ENCODE measurements at places on chromosomes 2 and 18.

DNA sequence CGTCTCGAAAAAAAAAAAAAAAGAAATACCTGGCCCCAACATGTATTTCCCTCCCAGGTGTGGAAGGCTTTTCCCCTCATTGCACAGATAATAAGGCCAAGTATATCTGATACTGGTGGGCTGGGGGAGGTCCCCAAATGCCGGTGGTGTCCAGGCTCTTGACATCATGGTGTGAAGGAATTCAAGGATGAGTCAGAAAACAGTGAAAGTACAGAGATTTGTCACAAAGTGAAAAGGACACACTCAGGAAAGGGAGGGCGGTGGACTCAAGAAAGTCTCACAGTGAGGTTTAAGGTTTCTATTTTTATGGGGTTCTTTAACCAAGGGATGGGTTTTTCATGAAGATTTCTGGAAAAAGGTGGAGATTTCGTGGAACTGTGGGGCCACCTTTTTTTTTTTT, 37.8 kb upstream of the FZD5 start:
- DNase-seq = no peak

DNA sequence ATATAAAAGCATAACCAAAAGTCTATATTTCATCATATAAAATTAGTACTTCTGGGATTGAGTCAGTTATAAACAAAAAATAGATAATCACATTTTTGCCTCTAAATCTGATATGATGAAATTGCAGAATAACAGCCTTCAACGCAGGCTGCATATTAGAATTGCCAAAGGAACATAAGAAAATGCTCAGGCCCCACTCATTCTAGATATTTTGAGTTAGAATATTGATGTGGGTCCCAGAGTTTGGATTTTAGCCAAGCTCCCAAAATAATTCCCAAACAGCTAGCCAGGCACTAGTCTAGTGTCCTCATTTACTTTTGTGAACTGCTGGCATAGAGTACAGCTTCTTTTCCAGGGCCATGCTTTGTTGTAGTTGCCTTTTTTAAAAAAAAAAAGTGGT, 63.5 kb downstream of the ZDBF2 start:
- DNase-seq = no peak

DNA sequence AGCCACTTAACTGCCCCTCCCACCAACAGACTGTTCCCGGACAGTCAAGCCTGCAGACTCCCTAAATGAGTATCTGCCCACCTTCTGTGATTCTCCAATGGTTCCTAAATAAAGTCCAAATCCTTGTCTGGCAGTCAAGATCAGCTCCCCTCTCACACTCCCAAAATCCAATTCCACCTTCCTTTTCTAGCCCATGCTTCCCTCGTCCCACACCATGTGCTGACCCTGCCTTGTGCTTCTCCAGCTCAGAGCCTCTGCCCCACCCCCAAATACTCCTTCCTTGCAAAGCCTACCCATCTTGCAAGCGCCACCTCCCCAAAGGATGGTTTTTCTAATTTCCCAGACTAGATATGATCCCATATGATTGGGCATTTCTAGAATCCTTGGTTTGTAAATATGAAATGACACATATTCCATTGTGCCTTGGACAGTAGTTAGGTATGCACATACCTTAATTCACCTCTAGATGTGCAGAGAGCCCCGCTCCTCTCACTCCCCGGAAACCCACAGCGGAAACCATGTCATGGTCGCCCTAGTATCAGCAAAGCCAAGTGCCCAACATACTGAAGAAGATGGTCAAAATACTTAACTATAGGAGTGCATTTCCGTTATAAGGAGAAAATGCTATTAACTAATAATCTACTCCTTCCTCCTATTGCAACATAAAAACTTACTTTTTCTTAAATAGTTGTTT, 97.2 kb downstream of the KCTD1 start:
- DNase-seq = no peak

GRCh38 chr18:24731981-24732380, 271.5 kb downstream of the HRH4 start:
- DNase-seq = no peak

DNA sequence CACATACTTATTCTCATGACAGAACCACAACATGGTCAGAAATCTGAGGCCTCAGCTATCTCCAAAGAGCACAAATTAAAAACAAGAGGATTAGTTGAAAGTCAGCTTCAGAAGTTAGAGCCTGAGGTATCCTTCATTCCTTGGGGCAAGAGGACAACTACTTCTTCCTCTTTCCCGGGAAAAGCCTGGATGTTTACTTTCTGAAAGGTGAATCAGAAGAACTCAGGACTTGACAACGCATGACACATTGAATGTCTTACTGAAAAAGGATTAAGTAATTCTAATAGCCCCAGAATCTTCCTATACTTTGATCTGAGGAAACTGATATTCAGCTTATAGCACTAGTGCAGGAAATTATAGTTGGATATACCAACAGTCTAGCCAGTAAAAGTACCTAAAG, 573.2 kb downstream of the METTL4 start:
- no peak for DNase-seq

- no peak for DNase-seq
These were observed 69.6 kb downstream of the MAPRE2 start for GRCh38 chr18:35110554-35111485.

DNA sequence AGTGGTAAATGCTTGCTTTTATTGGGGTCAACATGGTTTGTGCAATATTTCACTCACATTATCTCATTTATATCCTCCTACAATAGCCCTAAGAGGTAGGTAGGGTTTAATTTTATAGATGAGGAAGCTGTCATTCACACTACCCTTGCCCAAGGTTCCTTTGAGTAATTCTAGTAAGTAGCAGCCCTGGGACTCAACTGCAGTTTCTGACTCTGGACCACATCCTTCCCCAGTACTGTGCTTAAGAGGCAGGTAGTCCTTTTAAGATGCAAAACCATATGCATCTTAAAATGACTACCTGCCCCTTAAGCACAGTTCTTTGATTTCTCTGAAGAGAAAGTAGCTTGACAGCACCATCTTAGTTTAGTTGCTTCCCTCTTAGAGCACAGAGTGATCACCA, 15.7 kb upstream of the NT5C1B start:
- no peak for DNase-seq

DNA sequence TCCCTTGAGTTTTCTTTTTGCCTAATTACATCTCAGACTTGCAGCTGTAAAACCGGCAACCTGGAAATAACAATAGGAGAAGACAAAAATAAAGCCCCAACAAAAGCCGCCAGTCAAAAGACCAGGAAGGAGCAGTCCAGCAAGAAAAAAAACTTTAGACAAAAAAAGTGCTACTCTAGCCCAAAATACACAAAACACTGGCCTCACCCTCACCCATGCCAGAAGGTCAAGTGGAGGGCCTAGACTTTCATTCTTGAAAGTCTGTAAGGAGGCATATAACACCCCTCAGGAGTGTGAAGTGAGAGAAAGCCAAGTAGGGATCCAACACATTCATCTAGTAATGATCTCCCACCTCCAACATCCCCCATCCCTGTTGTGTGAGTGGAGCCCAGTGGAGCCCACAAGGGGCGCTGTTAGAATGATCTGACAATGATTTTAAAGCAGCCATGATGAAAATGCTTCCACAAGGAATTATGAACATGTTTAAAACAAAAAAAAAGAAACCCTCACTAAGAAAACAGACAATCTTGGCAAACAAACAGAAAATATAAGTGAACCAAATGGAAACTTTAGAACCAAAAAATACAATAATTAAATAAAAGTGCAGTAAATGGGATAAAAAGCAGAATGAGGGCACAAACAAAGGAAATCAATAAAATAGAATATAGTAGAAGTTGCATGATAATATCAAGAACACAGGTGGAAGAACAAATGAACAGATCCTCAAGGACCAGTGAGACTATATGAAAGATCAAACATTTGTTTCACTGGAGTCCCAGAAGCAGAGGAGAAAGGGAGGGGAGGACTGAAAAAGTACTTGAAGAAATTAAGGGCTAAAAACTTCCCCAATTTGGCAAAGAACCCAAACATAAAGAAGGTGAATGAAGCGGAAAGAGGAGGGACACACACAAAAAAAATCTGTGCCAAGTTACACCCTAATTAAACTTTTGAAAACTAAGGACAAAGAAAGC, 23.9 kb downstream of the SESTD1 start:
- no peak for DNase-seq
